ENCODE measurements at places on chromosomes 5 and 9.

GRCh38 chr9:35962126-35962906 lies 4.4 kb upstream of the OR2S2 start:
- DNase-seq = no peak

DNA sequence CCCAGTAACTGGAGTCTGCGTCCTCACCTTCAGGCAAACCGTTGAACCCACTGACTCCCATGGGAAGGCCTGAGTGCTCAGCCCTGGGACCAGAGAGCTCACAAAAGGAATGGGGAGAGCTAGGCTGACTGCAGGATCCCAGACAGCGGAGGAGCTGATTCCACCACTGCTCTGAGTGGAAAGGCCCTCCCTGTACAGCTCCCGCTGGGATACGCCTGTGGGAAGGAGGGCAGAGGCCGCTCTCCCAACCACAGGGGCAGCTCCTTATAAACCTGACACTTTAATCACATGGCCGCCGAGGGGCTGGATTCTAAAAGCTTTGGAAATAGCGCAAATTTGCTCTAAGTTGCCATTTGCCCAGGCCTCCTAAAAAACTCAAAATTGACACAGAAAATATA lies 37.1 kb downstream of the DBH start:
- DNase-seq = no peak

- no peak for DNase-seq
Observed at GRCh38 chr5:13809921-13810320, 134.6 kb downstream of the DNAH5 start.

DNA sequence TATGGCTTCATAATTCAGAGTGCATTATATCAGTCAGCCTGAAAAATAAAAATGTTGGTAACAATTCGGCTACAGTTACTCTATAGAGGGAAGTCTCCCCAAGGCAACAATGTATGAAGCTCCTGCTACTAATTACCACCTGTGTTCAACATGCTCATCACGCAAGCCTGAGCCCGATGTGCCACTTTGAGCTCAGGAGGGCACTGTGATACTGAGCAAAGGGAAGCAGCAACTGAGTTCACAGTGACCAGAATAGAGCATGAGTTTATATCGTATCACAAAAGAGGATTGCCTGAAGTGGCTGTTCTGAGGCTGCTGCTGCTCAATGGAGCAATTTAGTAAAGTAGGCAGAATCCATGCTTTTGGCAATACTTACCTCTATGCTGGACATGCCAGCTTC lies 202.0 kb upstream of the HAPLN1 start:
- DNase-seq = no peak

DNA sequence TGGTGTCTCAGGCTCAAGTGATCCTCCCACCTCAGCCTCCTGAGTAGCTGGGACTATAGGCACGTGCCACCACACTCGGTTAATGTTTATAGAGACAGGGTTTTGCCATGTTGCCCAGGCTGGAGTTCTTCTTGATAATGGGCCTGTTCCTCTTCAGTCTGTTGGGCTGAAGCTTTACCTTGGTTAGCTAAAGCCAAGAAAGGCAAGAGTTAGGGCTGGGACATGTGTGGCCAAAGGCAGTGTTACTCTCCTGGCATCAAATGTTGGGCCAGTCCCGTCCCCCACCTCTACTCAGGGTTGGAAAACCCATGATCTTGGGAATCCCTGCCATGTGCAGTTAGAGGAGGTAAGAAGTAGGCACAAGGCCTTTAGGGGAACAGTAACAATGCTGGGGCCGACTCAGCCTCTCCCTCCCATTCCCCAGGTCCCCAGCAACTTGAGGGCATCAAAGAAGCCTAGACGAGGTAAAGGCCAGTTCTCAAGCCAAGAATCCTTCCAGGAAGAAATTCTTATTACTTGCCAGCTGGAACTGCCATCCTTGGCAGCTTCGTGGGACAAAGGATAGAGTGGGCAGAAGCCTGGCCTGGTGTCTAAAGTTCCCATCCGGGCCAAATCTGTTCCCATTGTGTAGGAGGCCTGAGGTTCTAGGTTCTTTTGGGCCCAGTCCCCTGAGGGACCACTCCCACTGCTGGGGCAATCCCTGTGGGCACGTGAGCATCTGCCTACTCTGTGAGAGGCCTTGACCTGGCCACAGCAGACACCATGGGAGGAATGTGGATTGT lies 4.5 kb downstream of the EGR1 start:
- no peak for DNase-seq

- peak; percentile 78 for DNase-seq
Observed at GRCh38 chr5:98454904-98455303, 318.6 kb upstream of the RGMB start.

- no peak for DNase-seq
Observed at GRCh38 chr5:38728029-38728428, 117.8 kb upstream of the OSMR start.

- no peak for DNase-seq
Observed at GRCh38 chr9:112059966-112060320, 115.2 kb downstream of the SUSD1 start.

DNA sequence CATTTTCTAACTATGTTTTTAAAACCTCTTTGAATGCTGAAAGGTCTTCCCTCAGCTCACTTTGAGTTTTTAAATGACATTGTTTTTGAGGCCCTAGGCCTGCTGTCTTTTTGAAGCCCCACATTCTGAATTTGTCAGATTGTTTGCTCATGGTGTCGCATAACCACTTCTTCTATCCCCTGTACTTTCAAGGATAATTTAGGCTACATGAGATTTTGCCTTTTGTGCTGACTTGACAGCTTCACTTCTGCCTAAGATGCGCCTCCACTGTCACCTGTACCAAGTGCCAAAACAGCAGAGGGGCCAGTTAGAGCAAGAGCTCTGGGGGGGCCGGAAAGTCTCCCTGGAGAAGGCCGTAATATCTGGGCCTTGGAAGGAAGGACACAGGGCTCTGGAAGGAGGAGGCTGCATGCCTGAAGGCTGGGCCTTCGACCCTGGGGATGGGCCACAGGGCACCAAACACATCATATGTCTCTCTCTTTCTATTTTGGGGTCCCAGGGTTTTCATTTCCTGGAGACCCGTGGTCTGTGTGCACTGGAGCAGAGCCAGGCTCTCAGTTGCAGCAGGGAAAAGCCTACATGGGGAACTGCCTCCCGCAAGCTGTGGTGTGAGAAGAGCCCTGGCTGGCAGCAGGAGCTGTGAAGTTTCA lies 49.1 kb downstream of the NDST1 start:
- DNase-seq = no peak

DNA sequence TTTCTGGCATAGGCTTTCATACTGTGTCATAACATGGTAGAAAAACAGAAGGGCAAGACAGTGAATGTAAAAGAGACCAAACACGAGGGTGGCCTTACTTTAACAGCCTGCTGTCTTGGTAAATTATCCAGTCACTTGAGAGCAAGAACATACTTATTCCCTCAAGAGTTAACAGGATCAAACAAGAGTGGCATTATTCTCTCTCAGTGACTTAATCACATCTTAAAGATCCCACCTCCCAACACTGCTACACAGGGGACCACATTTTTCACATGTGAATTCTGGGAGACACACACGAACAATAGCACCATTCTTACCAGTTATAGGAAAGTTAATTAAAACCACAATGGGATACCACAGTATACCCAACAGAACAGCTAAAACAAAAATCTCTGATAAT lies 898.0 kb upstream of the C9orf72 start:
- DNase-seq = no peak

- no peak for DNase-seq
Observed at GRCh38 chr5:116544531-116545241, 29.9 kb downstream of the SEMA6A start.

- no peak for DNase-seq
Observed at GRCh38 chr5:67511911-67512310, 315.3 kb upstream of the CD180 start.

DNA sequence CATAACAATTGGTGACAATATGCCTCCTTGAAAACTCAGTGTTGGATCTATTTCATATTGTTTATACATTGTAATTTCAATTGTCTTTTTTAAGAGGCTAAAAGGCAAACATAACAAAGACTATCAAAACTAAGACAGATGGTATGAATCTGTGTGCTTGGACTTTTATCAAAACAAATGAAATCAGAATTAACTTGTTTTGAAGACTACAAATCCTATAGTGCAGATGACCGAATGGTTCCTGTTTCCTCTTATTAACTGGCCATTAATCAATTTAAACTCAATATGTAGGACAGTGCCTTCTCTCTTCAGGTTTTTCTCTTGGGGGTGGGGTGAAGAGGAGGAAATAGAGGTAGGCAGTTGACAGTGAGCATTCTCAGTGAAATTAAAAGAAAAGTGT lies 366.9 kb upstream of the GRAMD2B start:
- no peak for DNase-seq

DNA sequence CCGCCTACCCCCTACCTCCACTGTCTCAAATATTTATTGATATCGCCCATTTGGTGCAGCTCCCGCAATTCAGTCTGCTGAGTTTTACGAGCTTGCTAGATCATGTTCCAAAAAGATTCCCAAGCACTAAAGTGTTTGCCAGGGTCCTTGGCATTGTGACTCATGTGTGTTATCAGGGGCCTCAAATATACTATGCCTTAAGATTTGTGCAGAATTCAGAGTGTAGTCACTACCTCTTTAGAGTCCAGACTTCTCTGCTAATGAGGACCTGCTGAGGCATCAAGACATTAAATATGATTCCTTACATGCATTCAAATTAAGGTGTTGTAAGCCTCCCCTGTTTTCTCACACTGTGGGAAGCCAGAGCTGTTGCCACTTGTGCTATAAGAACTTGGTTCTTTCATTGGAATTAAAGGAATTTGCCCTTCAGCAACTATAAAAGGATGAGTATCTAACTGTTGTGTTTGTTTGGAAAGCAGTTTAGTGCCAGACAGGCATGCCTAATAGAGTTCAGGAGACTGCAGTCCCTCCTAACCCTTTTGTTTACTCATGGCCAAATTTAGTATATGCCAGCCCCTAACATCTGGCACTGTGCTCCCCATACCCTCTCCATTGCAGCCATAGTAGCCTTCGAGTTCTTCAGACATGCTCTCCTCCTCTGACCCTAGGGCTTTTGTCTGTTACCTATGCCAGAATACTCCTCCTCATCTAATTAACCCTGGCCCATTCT lies 316.4 kb downstream of the NR3C1 start:
- no peak for DNase-seq

Data from MV-4-11 (cell line).